ENCODE measurements at places on chromosomes 3 and 15. TPM values are rescaled to one million over a fixed set of nuclear protein-coding genes. Genes with fewer than 3 reads are reported as not detected.

GPR87 gene
- total RNA-seq, result not detected

RTP1 gene
- total RNA-seq, result not detected

CCDC54 gene
- total RNA-seq, result not detected

CLDN16 gene
- total RNA-seq, result not detected

ANKUB1 gene
- total RNA-seq, result not detected

RETNLB gene
- not detected for total RNA-seq

C3orf70 gene
- 2.0 TPM for total RNA-seq

ITIH4 gene
- 4.8 TPM for total RNA-seq

FBXO40 gene
- not detected for total RNA-seq

MEIS2 gene
- total RNA-seq, result 35.4 TPM

CLDN18 gene
- not detected for total RNA-seq

IMPG2 gene
- 0.44 TPM for total RNA-seq

TMEM212 gene
- total RNA-seq, result not detected

IL20RB gene
- total RNA-seq, result 0.31 TPM

TUSC7 gene
- total RNA-seq, result not detected

ADGRG7 gene
- 52.7 TPM for total RNA-seq

ADAMTS9 gene
- total RNA-seq, result 12.3 TPM

STRC gene
- total RNA-seq, result not detected

IGSF10 gene
- 1.7 TPM for total RNA-seq
